ENCODE measurements at places on chromosomes 1 and 21.

DNA sequence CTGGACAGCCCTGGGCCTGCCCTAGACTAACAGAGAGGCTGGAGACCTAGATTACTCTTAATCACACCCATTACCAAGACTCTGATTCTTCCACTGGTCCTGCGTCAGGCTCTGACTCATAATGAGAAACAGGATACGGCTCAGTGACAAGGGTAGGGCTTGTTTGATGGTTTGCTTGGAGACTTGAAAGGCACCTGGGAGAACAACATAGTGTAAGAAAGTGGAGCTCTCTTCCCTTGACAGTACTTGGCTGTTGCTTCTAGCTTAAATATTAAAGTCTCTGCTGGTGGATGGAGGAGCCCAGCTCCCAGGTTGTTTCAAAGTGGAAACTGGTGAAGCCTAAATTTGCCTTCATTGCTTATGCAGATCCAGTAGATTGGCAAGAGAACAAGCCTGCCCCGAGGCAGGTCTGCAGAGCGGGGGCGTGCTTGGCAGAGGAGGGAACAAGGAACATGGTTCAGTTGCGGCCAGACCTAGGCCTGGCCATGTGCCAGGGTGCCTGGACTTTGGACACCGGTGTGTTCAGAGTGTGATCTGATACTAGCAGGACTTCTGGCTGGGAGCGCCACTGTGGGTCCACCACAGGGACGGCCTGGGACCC is 480.6 kb downstream of the CAMTA1 start:
- DNase-seq: peak; percentile 84

GRCh38 chr1:232463225-232463624 is 166.7 kb downstream of the SIPA1L2 start:
- DNase-seq: peak; percentile 54

GRCh38 chr1:205678286-205679111 is 1.8 kb downstream of the SLC45A3 start:
- no peak for DNase-seq

DNA sequence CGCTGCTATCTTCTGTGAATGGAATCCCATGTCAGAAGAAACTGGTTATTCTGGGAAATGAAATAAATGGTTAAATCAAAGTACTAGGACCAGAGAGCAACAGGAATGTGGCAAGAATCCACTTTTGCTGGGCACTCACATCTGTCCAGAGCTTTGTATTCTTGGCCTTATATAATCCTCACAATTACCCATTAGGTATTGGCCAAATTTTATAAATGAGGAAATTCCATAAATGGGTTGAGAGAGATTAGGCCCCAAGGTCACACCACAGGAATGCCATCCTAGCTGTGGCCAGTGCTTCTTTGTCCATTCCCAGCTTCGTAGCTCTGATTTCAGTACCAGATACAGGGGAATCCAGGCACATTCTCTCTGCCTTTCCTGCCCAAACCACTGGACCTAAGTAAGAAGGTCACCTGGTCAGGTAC is 76.1 kb upstream of the HOOK1 start:
- DNase-seq: peak; percentile 72

GRCh38 chr1:191453487-191453886 is 704.8 kb upstream of the RGS18 start:
- DNase-seq: no peak

- peak; percentile 71 for DNase-seq
Observed at GRCh38 chr1:113542221-113542701, 151.9 kb downstream of the MAGI3 start.

- no peak for DNase-seq
Observed at GRCh38 chr1:5342172-5342571, 650.1 kb downstream of the NPHP4 start.

DNA sequence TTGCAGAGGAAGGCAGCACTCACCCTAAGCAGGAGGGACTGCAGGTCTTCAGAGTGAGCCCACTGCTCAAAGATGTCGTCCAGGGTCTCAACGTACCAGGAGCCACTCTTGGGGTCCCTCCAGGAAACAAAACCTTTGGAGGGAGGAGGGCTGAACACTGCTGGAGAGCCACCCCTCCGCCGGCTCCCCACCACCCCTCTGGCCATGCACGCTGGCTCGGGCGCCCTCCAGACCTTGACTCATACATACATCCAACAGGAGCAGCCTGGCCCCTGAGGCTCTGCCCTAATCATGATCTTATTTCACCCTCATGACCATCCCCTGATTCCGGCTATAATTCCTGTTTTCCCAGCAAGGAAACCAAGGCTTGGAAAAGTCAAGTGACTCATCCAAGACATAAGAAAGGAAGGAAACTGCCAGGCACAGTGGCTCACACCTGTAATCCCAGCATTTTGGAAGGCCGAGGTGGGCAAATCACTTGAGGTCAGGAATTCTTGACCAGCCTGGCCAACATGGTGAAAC is 18.0 kb downstream of the CELA2B start:
- DNase-seq: no peak

Data from LHCN-M2 (cell line).